Ovary (tissue), 10 donors: ENCODE measurements at places on chromosomes 2 and 18. TPM values are rescaled to one million over a fixed set of nuclear protein-coding genes. Genes with fewer than 3 reads are reported as not detected.

Gene RAB10
- polyA plus RNA-seq: 112 TPM

Gene KYNU
- polyA plus RNA-seq: 0.40 TPM

Gene ADD2
- 0.62 TPM for polyA plus RNA-seq

Gene BMP10
- not detected for polyA plus RNA-seq

Gene FAM110C
- polyA plus RNA-seq: 5.8 TPM

Gene CREG2
- 0.04 TPM for polyA plus RNA-seq

Gene SERPINE2
- polyA plus RNA-seq: 264 TPM

Gene ID2
- polyA plus RNA-seq: 315 TPM

Gene MBP
- 7.1 TPM for polyA plus RNA-seq

Gene POTEI
- not detected for polyA plus RNA-seq

Gene HS6ST1
- 12.9 TPM for polyA plus RNA-seq

Gene TRABD2A
- 35.7 TPM for polyA plus RNA-seq

Gene MAL
- 4.7 TPM for polyA plus RNA-seq
